ENCODE measurements at places on chromosomes 12 and 14. TPM values are rescaled to one million over a fixed set of nuclear protein-coding genes. Genes with fewer than 3 reads are reported as not detected.
A peak's percentile ranks its signal among the peaks of the same experiment; 100 is the strongest.

- no peak for DNase-seq
Observed at GRCh38 chr12:132133952-132134652, 10.0 kb downstream of the DDX51 start.

- no peak for DNase-seq
Observed at GRCh38 chr14:50740856-50741255, 72.8 kb upstream of the SAV1 start.

The RASSF8 gene
- 44.0 TPM for total RNA-seq

GRCh38 chr14:100665511-100666032, 61.1 kb upstream of the DLK1 start:
- no peak for DNase-seq

DNA sequence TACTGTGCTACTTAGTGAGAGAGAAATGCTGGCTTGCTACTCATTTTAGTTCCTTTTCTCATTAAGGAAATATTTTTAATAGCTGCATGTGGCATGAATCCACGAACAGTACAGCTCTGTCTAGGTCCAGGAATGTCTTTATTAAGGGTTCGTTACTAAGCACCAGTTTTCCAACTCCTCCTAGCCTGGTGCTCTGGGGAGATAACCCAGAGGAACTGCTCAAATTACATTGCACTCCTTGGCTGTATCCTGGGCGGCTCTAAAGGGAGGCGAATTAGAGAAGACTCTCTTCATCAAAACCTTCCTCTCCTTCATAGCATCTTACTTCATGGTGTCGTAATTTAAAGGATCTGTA, 101.3 kb downstream of the PPM1A start:
- no peak for DNase-seq

DNA sequence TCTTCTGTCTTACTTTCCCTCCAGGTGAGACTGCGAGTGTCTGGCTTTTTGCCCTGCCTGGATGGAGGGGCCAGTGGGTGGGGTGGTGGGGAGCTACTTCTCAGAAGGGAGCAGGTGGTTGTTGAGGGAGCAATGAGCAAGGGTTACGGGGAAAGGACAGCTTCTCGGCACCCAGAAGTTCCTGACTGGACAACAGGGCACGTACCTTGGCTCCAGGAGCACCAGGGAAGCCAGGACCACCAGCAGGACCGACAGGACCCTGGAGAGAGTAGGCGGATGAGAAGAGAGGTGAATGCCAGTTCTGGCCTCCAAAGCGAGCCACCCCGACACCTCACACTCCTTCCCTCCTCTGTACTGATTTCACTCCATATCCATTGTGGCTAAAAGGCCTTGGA, 15.3 kb downstream of the COL2A1 start:
- no peak for DNase-seq

- peak; percentile 42 for DNase-seq
Observed at GRCh38 chr14:37150414-37150813, 22.0 kb downstream of the SLC25A21 start.

GRCh38 chr12:331287-331686, 57.8 kb downstream of the KDM5A start:
- DNase-seq, result no peak

Measured in Caki2 (cell line).